ENCODE measurements at places on chromosomes 16 and 17.

- DNase-seq, result no peak
Observed at GRCh38 chr16:11036040-11036439, 91.7 kb downstream of the CLEC16A start.

GRCh38 chr16:81602256-81602776 lies 157.7 kb downstream of the CMIP start:
- DNase-seq, result no peak

GRCh38 chr17:82593590-82594087 lies 54.6 kb downstream of the WDR45B start:
- peak; percentile 48 for DNase-seq

DNA sequence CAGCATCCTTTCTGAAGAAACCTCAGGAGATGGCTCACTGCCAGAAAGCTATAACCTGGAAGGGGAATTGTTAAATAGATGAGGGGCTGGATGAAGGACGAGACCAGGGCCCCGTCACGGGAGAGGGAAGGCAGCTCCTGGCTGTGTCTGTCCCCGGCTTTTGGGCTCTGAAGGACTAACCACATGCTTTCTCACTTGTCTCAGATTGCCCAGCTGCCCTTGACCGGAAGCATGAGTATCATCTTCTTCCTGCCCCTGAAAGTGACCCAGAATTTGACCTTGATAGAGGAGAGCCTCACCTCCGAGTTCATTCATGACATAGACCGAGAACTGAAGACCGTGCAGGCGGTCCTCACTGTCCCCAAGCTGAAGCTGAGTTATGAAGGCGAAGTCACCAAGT lies 14.5 kb downstream of the SERPINF1 start:
- no peak for DNase-seq

DNA sequence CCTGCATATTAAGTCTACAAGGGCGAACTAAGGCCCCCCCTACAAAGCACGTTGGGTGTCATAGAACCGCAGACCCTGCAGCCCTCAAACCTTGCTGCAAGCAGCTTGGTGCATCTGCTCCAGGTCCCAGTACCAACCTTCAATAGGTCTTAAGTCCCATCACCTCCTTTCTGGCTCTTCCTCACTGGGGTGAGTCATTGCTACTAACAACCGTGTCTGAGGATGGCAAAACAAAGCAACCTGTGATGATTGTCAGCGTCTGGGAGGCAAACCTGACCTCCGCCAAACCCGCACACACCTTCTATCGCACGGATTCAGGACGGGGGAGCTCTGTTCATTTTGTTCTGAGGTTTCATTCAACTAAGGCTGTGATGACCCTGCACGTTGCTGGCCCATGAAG lies 138.9 kb downstream of the SLC39A11 start:
- DNase-seq, result no peak

DNA sequence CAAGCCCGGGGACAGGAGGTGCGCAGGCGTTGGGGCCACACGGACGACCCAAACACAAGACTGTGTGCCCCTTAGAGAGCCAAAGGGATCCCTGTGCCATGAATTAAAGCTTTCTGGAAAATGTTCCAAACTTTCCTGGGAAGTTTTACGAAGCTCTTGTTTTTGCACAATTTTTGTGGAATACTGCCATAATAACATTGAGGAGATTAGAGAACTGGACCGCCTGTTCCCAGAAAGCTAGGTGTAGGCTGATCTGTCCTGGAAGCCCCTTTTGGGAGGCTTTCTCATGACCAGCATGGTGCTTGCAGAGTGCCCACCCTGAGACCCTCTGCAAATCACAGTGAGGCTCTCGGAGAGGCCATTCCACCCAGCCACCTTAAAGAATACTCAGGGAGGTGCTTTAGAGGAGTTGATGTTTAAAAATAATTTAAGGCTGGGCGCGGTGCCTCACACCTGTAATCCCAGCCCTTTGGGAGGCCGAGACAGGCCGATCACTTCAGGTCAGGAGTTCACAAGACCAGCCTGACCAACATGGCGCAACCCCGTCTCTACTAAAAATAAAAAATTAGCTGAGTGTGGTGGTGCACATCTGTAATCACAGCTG lies 1.1 kb downstream of the KDM8 start:
- DNase-seq, result no peak
